ENCODE measurements at places on chromosomes 6 and 20. TPM values are rescaled to one million over a fixed set of nuclear protein-coding genes. Genes with fewer than 3 reads are reported as not detected.

DNA sequence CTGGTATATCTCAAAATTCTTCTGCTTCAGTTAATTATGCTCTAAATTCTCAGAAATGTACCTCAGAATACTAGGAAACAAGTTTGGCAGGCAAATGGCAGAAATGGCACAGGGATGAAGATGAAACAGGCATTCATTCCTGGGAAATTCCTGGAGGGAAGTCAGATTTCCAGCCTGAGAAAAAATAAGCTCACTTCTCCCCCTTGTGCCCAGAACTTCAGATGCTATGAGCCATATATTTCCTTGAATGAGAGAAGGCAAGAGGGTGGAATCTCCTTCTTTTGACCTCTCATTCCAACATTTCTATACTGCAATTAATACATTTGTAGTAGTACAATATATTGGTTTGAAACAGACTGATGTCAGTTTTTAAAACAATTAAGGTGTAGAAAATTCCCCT is 22.8 kb downstream of the RGS17 start:
- DNase-seq, result peak; percentile 50
- H3K4me3 ChIP-seq, result no peak overlapping the region
- no peaks in the 10 kb centered on the region for H3K27me3 ChIP-seq
- no peaks in the 10 kb centered on the region for H3K36me3 ChIP-seq

- no peak overlapping the region for H3K4me3 ChIP-seq
- peaks cover 24% of the 10 kb centered on the region for H3K4me1 ChIP-seq
- peak; percentile 72 for DNase-seq
- H3K36me3 ChIP-seq, result no peaks in the 10 kb centered on the region
These were observed 87.1 kb downstream of the TRMT6 start for GRCh38 chr20:5863040-5863833.

The BICRAL gene
- total RNA-seq, result 3.5 TPM

The KCNG1 gene
- total RNA-seq, result 61.5 TPM

The TOX2 gene
- total RNA-seq, result 0.98 TPM

The DNAAF9 gene
- total RNA-seq, result 2.5 TPM

The UBE3D gene
- 5.0 TPM for total RNA-seq

DNA sequence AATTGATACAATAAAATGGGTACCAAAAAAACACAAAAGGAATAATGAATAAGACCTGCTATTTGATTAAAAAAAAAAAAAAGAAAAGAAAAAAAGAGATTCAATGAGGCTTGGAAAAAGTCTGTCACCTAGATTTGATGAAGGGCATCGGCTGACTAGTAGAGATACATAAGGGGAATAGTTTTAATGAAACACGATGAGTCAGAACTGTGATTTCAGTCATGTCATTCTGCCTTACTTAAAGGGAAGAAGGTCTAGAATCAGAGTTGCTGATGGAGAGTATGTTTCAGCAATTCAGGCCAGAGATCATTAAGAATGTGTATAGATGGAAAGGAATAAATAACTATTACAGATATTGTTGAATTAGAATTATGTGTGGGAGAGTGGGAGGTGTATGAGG is 565.9 kb upstream of the RNF217 start:
- no peaks in the 10 kb centered on the region for H3K36me3 ChIP-seq
- no peak overlapping the region for H3K27ac ChIP-seq
- DNase-seq, result no peak
- no peak overlapping the region for H3K4me3 ChIP-seq

DNA sequence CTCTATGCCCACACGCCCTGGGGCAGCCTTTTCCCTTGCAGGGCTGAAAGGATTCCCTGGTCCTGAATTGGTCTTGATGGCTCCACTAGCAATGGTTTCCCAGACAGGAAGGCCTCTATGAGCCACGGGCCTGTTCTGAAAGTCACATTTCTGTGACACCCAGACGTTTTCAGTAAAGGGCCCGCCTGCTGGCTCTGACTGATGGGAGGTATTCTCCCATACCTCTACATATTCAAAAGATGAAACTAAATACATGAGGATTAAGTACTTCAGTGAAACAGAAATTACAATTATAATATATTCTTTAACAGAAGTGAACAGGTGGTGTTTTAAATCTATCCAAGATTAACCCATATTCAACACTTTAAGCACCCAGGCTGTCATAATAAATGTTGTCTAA is 629.8 kb downstream of the CDH26 start:
- H3K27me3 ChIP-seq, result no peaks in the 10 kb centered on the region
- DNase-seq, result no peak
- H3K4me3 ChIP-seq, result no peak overlapping the region
- H3K36me3 ChIP-seq, result no peaks in the 10 kb centered on the region
- no peaks in the 10 kb centered on the region for H3K4me1 ChIP-seq
- no peak overlapping the region for H3K27ac ChIP-seq

- DNase-seq, result no peak
- no peak overlapping the region for H3K27ac ChIP-seq
- H3K36me3 ChIP-seq, result no peaks in the 10 kb centered on the region
- H3K4me1 ChIP-seq, result no peaks in the 10 kb centered on the region
- no peak overlapping the region for H3K4me3 ChIP-seq
- peaks cover 82% of the 10 kb centered on the region for H3K27me3 ChIP-seq
These were observed 121.9 kb downstream of the PHACTR3 start for GRCh38 chr20:59726281-59726595.

GRCh38 chr6:14286634-14287428 is 169.3 kb downstream of the CD83 start:
- H3K4me3 ChIP-seq, result no peak overlapping the region
- peaks cover 23% of the 10 kb centered on the region for H3K4me1 ChIP-seq
- peak; percentile 10 for DNase-seq

DNA sequence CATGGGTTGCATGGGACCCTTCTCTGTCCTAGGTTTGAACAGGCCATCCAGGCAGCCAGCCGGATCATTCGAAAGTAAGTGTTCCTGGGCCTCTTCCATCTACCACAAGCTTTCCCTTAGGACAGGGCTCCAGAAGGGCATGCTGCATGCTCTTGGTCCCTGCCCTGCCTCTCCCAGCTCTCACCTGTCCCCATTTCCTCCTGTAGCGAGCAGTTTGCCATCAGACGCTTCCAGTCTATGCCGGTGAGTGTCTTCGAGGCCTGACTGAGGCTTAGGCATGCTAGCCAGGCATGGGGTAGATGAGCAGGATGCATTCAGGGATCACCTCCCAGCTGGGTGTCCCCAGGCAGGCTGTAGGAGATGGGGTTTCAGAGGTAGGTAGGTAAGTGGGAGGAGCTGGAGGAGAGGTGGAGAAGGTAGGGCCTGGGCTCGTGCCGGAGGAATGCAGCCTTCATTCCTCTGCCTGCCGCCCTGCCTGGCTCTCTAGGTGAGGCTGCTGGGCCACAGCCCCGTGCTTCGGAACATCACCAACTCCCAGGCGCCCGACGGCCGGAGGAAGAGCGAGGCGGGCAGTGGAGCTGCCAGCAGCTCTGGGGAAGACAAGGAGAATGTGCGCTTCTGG is 4.3 kb downstream of the CDC25B start:
- no peaks in the 10 kb centered on the region for H3K27me3 ChIP-seq
- peaks cover 30% of the 10 kb centered on the region for H3K4me1 ChIP-seq
- no peak overlapping the region for H3K27ac ChIP-seq
- peaks cover 74% of the 10 kb centered on the region for H3K36me3 ChIP-seq

DNA sequence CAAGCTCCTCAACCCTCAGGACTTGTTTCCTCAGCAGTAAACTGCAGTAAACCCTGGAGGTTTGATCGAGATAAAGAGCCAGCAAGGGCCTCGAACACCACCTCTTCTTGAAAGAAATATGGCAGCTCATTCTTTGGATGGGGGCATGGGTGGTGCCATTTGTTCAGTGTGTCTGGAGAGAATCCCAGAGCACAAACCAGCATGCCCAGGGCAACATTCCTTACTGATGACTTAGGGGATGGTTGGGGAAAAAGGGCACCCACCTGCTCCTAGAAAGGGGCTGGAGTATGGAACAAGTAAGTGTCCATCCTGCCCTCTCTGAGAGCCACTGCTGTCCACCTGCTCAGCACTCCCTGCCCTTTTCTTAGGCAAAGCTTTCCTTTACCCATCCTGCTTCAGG is 31.3 kb upstream of the ZFAND3 start:
- H3K27ac ChIP-seq, result no peak overlapping the region
- no peaks in the 10 kb centered on the region for H3K36me3 ChIP-seq
- no peak overlapping the region for H3K4me3 ChIP-seq
- no peaks in the 10 kb centered on the region for H3K27me3 ChIP-seq

The RNF217 gene
- total RNA-seq, result 7.7 TPM

DNA sequence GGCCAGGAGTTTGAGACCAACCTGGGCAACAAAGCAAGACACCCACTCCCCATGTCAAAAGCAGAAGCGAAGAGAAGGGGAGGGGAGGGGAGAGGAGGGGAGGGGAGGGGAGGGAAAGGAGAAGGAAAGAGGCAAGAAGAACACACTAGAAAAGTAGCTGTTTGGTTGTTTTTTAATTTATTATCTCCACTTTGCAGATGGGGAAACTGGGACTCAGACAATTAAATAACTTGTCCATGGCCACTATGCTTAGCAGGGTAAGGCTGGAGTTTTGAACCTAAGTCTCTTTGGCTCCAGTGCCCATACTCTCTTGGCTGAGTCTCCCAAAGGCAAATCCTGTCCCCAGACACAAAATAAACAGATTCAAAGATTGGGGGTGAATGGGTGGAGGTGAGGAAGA is 12.4 kb upstream of the GHRH start:
- H3K27ac ChIP-seq, result no peak overlapping the region
- no peak for DNase-seq
- no peak overlapping the region for H3K4me3 ChIP-seq
- H3K36me3 ChIP-seq, result no peaks in the 10 kb centered on the region

GRCh38 chr20:37992802-37993409 is 40.4 kb downstream of the TTI1 start:
- no peaks in the 10 kb centered on the region for H3K27me3 ChIP-seq
- peak; percentile 86 for DNase-seq
- no peak overlapping the region for H3K4me3 ChIP-seq

The PKIB gene
- 28.0 TPM for total RNA-seq

GRCh38 chr6:155654474-155654873 is 198.8 kb upstream of the NOX3 start:
- no peak for DNase-seq
- no peak overlapping the region for H3K27ac ChIP-seq
- H3K4me3 ChIP-seq, result no peak overlapping the region
- H3K4me1 ChIP-seq, result no peaks in the 10 kb centered on the region
- H3K27me3 ChIP-seq, result no peaks in the 10 kb centered on the region
- no peaks in the 10 kb centered on the region for H3K36me3 ChIP-seq

The PNPLA1 gene
- 0.29 TPM for total RNA-seq

- peak; percentile 23 for DNase-seq
- peak overlapping the region; percentile 51 for H3K27ac ChIP-seq
- no peaks in the 10 kb centered on the region for H3K36me3 ChIP-seq
- no peaks in the 10 kb centered on the region for H3K27me3 ChIP-seq
- peaks cover 30% of the 10 kb centered on the region for H3K4me1 ChIP-seq
These were observed 11.5 kb downstream of the PRDM1 start for GRCh38 chr6:106097411-106098231.

- H3K27ac ChIP-seq, result no peak overlapping the region
- H3K4me1 ChIP-seq, result peaks cover 16% of the 10 kb centered on the region
- DNase-seq, result peak; percentile 76
- H3K27me3 ChIP-seq, result no peaks in the 10 kb centered on the region
These were observed 50.2 kb downstream of the STK35 start for GRCh38 chr20:2151858-2152281.

The ULBP3 gene
- 23.2 TPM for total RNA-seq

The PLA2G7 gene
- total RNA-seq, result 1.8 TPM
